Natural killer cell treated with Interleukin-12 subunit alpha and Interleukin-12 subunit beta and Interleukin-15 and Interleukin-18, amount 100 ng/mL, for 72 hours (primary cell): ENCODE measurements at places on chromosomes 2 and 18. TPM values are rescaled to one million over a fixed set of nuclear protein-coding genes. Genes with fewer than 3 reads are reported as not detected.

The RNF152 gene
- total RNA-seq, result 0.73 TPM

The TFCP2L1 gene
- total RNA-seq, result 0.19 TPM

The RASGRP3 gene
- 1.5 TPM for total RNA-seq

The TDRD15 gene
- total RNA-seq, result 0.14 TPM

The C2orf66 gene
- 1.3 TPM for total RNA-seq

DNA sequence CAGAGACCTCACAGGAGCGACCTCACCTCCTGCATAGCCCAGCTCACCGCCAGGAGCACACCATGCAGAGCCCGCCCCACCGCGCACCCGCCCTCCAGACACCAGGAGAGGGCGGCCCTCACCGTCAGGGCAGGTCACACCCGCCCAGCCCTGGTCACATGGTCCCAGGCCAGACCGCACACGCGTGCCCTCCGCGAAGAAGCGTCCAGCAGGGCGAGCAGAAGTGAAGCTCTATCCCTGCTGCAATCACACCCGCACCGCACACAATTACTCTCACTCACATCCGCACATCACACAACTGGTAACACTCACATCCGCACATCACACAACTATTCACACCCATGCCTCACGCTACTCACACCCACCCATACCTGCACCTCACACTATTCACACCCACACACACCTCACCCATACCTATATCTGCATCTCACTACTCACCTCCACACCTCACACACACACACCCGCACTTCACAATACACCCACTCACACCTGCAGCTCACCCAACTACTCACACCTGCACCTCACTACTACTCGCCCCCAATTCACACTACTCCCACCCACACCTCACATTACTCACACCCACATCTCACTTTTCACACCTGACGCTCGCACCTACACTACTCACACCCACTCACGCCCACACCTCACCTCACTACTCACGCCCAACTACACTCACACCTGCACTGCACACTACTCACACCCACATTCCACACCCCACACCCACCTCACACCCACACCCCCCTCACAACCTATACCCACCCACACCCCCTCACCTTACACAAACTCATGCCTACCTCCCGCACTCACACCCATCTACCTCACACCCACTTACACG lies 242.0 kb downstream of the HDAC4 start:
- H3K4me3 ChIP-seq, result no peak overlapping the region
- no peaks in the 10 kb centered on the region for H3K36me3 ChIP-seq
- H3K4me1 ChIP-seq, result peaks cover 13% of the 10 kb centered on the region
- no peak for DNase-seq
- no peak overlapping the region for H3K27ac ChIP-seq

- H3K4me1 ChIP-seq, result peaks cover 61% of the 10 kb centered on the region
- peak overlapping the region; percentile 81 for H3K4me3 ChIP-seq
- no peaks in the 10 kb centered on the region for H3K36me3 ChIP-seq
- peak overlapping the region; percentile 64 for H3K27ac ChIP-seq
- DNase-seq, result no peak
Measured at GRCh38 chr2:134218930-134219658, 34.8 kb upstream of the MGAT5 start.

- no peak for DNase-seq
- no peaks in the 10 kb centered on the region for H3K4me1 ChIP-seq
- no peaks in the 10 kb centered on the region for H3K36me3 ChIP-seq
- H3K27ac ChIP-seq, result no peak overlapping the region
- no peak overlapping the region for H3K4me3 ChIP-seq
Measured at GRCh38 chr2:22517141-22517540, 867.8 kb upstream of the KLHL29 start.
